ENCODE measurements at places on chromosomes 4 and X.

DNA sequence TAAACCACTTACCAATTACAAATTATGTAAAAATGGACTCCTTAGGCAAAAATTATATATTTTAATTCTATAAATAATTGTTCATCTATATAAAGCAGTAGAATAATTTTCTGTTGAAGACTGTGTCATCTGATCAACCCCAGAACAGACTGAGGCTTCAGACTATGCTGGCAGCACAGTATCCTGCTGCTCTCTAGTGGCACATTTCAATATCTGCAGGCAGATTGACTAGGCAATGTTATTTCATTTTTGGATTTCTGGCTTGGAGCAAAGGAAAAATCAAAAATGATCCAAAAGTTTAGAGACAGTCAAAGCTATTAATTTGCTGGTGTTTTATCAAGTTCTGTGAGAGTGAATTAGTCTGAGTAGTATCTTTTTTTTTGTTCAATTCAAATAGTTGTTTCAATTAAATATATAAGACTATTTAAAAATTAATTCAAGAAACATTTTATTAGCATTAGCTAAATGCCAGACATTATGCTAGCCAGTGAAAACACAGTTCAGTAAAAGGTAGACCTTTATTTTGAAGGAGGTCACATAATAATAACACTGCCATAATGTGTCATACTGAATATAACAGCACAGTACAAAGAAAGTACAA, 21.3 kb upstream of the SULT1E1 start:
- peak; percentile 15 for DNase-seq

GRCh38 chr4:165630671-165631070, 242.4 kb upstream of the TLL1 start:
- no peak for DNase-seq

GRCh38 chr4:76199664-76200211, 13.9 kb downstream of the SCARB2 start:
- no peak for DNase-seq

GRCh38 chrX:19805046-19805690, 82.2 kb downstream of the SH3KBP1 start:
- no peak for DNase-seq

DNA sequence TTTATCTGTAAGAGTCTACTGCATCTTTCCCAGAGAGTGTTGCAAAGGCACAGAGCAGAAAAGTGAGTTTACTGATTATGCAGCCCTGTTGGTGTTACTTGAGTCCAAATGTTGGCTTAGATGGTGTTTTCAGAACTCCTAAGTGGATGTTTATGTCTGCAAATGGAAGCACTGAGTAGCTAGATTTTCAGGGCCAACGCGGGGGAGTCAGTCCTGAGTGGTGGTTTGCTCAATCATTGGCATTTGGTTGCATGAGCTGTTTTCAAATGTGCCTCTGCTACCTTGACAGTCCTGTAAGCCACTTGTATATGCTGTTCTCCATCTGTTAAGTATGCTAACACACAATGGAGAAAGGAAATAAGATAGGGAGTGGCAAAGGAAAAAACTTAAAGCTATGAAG, 45.4 kb downstream of the MAMLD1 start:
- DNase-seq: no peak

DNA sequence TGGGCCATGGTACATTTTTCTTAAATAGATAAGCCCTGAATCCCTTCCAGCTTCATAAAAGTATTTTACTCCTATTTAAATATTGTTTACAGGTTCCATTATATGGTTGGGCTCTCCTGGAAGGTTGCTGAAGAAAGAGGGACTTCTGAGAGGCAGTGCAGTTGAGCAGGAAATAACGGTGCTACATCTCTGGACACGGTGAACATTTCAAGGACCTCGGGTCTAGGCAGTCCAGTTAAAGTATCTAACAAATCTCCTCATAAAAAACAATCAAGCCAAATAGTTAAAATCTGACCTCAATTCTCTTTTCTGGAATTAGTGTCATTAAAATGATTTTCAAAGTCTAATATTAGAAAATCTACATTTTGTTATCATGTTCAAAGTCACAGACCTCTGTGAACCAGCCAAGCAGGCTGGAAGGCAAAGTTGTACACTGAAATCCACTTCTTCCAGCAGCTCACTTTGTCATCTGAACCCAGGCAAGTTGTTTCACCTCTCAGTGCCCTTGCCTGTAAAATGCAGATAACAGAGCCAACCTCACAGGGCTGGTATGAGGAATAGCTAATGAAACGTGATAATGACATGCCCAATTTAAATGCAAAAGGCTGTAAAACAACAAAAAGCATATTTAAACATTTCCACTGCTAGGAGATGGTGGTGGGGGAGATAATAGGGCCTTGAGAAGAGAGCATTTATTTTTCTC, 267.0 kb upstream of the KLF3 start:
- DNase-seq: no peak

DNA sequence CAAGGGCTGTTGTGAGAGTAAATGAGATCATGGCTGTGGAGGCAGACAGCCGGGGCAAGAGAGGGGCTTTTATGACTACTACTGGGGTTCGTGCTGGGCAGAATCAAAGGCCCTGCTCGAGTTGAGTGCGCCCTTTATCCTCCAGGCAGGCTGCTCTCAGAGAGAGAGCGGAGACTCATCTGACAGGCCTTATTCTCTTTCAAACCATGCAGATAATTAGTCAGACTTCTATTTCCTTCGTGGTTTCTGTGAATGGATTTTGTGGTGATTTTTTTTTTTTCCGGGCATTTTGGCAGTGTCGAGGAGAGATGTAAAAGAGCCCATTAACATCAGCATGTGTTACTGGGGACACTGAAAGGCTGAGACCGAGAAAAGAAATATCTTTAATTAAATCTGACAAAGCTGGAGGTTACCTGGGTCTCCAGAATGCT, 73.6 kb downstream of the MED28 start:
- DNase-seq: no peak

DNA sequence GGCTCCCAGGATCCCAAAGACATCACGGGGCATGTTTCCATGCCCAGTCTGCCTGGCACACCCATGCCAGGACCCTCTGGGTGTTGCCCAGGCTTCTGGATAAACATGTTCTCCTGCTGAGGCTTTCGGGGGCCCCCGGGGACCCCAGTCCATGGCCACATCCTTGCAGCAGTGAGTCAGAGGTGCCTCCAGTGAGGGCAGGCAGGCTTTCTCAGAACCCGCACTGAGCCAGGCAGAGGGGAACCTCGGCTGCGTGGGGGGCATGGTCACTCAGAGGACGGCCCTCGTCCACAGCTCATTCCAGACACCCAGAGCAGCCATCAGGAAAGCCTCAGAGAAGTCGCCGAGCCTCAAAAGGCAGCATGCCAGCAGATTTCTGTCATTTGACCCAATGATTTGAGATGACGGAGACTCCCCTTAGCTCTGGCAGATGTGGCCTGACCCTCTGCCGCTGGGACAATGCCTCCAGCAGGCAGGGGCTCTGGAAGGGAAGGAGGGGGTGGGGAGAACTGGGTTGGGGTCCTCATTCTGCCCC, 54.8 kb downstream of the PPP2R2C start:
- DNase-seq: no peak

DNA sequence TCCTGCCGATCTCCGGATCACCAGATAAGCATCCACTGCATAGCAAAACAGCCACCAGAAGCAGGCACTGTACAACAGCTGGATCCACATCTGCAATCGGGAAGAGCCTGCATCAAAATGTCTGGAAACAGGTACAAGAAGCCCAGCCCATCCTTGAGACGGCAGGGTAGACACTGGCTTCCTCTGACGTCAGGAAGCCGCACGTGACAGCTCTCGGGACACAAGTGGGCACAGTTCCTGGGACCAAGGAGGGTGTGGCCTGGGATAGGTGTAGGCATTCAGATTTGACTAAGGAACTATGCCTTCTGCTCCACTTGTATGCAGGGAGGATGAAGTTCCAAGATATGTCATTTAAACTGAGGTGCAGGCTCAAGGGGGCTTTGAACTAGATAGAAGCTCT, 6.3 kb downstream of the GPR143 start:
- no peak for DNase-seq

DNA sequence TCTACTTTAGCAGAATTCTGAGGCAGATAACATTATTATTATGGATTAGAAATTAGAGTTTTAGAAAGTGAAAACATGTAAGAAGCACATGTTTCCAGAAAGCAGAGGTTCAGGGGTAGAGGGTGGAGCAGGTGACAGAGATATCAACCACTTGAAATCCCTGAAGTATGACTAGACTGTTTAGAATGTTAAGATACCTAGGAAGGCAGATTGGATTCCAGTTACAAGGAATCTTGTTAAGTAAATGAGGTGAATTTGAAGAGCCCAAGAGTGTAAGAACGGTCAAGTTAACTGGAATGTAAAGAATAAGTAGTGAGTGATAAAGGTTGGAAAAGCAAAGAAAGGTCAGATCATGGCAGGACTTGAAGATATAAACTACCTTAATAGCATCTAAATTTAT, 37.6 kb downstream of the ARSJ start:
- no peak for DNase-seq

DNA sequence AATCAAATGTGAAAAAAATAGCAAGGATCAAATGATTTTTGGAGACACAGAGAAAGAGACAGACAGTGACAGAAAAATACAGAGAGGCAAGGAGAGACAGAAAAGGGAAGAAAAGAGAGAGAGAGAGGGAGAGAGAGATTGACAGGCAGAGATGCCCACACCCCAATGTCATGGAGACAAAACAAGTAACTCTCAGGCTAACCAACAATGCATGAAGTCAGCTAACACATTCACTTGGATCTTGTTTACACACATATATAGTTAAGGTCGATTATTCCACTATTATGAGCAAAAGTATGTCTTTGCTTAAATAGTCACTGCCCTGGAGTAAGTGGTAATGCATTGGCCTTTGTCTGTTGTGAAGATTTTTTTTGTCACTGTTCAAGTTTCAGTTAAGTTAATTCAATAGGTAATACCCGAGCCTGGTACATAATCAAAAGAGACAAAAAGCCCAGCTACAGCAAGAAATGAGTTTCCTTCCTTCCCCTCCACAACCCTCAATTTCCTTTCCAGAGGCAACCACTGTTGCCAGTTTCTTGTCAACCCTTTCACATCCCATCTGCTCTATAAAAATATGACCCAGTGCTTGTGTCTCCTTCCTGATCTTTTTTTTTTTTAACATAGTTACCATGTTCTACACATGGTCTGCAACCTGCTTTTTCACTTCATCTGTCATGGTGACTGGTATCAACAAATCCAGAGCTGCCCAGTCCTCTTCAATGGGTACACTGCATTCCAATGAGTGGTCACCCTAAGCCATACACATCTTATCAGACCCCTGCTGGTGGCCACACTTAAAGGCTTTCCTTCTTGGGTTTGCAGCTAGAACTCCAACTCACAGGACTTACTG, 52.1 kb downstream of the PROM1 start:
- DNase-seq: no peak

GRCh38 chr4:26183017-26183416, 137.8 kb upstream of the RBPJ start:
- no peak for DNase-seq

DNA sequence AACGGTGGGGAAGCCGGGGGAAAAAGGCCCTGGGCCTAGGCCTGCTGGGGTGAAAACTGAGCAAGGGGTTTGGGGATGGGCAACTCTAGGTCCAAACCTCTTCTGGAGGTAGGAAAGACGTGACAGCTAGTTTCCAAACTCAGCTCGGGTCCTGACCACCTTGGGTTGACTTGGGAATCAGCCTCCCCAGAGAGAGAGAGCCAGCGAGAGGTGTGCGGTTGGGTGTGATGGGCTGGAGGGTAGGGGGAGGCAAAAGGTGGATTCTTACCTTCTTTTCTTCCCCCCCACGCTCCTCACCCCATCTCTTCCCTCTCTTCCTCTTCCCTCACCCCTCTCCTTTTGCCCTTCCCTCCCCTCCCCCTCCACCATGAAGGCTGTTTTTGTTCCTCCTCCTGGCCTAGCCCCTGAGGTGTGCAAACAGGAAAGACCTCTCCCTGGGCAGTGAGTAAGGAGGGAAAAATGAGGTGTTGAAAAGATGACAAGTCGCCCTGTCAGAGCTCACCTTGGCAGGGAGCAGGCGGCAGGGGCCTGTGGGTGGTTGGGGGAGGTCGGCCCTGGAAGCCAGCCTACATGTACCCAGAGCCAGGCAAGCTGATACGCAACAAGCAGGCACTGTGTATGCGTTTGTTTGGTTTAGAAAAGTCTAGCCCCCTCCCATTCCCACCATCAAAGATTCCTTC, 14.8 kb downstream of the PJA1 start:
- DNase-seq: no peak

GRCh38 chrX:128616933-128617332, 564.7 kb upstream of the ACTRT1 start:
- DNase-seq: no peak

GRCh38 chrX:17680732-17681413, 56.4 kb upstream of the SCML1 start:
- no peak for DNase-seq

DNA sequence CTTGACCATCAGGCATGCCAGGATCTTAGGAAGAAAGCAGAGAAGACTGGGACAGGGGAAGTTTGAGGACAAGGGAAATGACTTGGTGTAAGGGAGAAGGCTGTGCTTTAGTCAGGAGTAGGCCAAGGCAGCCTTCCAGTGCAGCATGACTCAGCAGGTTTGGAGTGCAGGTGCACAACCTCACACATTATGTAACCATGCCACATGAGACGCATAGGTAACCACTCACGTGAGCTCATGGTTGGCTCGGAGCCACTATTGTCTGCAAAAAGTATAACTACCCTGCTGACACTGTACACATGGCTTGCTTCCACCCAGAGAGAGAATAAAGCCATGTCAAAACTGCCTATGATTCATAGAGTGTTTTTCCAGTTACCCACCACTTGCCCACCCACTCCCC, 715.9 kb downstream of the SMARCA1 start:
- DNase-seq: no peak

DNA sequence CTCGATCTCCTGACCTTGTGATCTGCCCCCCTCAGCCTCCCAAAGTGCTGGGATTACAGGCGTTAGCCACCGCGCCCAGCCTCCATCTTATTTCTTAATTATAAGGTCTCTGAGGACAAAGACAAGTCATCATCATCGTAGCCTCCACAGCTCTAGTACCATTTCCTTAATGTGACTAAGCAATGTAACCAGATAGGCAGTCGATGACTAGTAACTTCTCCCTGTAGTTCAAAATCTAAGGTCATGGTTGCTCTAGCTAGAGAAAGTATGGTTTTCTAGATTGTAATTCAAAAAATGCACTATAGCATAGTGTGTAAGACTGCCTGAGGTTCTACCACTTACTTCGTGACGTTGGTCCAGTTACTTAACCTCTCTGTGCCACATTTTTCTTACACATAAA, 6.9 kb downstream of the SLC39A8 start:
- no peak for DNase-seq

DNA sequence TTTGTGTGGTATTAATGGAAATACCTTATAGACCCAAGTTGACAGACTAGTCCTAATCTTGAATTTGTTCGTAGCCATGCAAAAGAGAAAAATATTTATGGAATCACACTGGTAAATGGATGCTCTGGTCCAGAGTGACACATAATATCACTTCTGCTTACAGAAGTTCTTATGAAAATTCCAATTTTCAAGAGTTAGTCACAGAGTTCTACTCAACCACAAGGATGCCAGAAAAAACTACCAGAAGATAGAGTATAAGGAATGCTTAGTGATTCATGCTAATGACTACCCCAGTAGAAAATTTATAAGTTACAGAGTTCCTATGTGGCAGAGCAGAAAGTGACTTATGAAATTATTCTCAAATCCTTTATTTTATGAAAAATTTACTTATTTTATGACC, 1384.8 kb downstream of the FAM133A start:
- no peak for DNase-seq

GRCh38 chr4:158671665-158671914, at the start of gene C4orf46:
C4orf46 (minus strand) TSS chr4:158671887; CDS start chr4:158671801, 86 bp downstream.
- no peak for DNase-seq

GRCh38 chrX:101362757-101363156, 14.2 kb upstream of the TIMM8A start:
- no peak for DNase-seq
